Fibroblast of skin of left biceps (primary cell): ENCODE measurements at places on chromosomes 7 and 10.
A peak's percentile ranks its signal among the peaks of the same experiment; 100 is the strongest.

- no peak for DNase-seq
These were observed 356.3 kb downstream of the DNAJB6 start for GRCh38 chr7:157693071-157693520.

DNA sequence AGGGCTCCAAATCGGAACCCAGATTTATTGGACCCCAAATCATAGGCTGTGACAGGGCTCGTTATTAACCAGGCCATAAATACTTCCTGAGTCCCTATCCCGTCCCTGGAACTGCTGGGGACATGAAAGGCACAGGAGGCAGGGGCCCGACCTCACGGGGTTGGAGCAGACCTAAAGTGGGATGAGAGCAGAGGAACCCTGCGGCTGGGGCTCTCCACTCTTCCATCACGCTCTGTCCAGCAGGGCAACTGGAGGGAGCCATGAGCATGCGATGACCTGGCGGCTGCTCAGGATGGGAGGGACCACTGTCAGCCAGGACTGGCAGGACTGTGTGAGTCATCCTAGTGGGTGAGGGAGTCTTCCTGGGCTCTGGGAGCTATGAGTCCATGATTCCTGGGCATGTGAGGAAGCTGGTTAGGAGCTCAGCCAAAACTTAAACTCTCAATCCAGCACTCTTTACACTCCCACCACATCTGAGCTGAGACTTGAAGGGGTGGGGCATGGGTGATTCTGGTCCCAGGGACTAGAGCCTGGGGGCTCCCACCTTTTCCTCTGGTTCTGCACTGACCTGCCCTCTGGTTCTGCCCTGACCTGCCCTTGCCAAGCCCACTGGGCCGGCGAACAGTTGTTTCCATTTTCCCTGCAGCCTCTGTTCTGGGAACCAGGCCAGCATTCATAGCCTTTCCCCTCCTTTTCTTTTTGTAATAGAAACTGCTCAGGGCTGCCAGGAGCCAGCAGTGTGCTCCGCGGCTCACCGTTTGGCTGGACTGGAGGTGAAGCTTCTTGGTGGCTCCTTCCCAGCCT, 47.1 kb downstream of the SYPL1 start:
- peak; percentile 62 for DNase-seq

DNA sequence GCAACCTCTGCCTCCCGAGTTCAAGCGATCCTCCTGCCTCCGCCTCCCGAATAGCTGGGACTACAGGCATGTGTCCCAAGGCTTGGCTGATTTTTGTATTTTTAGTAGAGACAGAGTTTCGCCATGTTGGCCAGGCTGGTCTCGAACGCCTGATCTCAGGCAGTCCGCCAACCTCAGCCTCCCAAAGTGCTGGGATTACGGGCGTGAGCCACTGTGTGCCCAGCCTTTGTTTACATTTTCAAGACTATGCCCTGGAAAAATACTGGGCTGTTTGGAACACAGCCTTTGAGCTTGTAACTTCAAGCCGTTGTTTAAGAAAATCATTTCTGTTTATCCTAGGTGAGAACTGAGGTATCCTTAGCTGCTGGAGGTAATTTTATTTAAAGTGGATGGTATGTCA, 1.9 kb downstream of the ZKSCAN1 start:
- no peak for DNase-seq

GRCh38 chr10:117240621-117241529, at the start of gene SLC18A2:
SLC18A2 (plus strand) TSS chr10:117241114; CDS start chr10:117241694, 580 bp downstream.
- no peak for DNase-seq

GRCh38 chr7:151868396-151869108, 8.4 kb downstream of the PRKAG2 start:
- DNase-seq, result no peak

GRCh38 chr7:114917211-114917839, 4.6 kb upstream of the MDFIC start:
- no peak for DNase-seq

GRCh38 chr10:127959428-127959827, 52.5 kb downstream of the PTPRE start:
- DNase-seq, result no peak

DNA sequence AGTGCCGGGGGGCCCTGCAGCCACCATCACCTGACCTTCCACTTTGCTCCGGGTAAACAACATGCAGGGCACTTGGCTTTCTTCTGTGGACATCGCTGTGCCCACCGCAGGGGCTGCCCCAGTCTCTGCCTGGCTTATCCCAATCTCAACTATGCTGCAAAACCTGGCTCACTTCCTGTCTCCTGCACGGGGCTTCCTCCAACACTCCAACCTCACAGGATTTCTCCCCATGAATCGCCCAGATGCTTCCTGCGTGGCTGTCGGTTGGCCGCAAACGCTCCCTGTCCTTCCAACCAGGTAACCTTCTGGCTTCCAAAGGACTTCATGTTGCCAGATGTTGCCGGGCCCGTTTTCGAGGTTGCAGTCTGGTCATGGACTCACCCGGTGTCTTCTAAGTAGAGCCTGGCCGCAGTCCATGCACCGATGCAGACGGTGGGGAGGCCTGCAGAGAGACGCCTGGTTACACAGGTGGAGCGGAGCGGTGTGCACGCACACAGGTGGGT, 109.0 kb downstream of the VIPR2 start:
- DNase-seq, result no peak

DNA sequence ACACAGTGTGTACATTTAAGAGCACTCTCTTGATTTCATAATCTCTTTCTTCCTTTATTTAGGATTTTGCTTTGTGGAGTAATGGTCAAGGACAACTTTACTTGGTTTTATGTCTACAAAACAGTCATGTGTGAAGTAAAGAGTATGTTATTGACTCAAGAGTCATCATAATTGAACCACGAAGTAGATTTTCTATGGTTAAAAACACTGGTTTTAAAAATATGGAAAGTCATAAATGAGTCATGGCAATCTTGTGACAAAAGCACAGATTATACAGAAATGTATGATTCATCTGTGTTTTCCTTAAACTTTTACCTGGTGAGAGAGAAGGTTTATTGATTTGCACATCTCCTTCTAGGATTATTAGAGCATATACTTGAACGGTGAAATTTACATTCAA, 969.7 kb downstream of the GATA3 start:
- DNase-seq, result no peak

DNA sequence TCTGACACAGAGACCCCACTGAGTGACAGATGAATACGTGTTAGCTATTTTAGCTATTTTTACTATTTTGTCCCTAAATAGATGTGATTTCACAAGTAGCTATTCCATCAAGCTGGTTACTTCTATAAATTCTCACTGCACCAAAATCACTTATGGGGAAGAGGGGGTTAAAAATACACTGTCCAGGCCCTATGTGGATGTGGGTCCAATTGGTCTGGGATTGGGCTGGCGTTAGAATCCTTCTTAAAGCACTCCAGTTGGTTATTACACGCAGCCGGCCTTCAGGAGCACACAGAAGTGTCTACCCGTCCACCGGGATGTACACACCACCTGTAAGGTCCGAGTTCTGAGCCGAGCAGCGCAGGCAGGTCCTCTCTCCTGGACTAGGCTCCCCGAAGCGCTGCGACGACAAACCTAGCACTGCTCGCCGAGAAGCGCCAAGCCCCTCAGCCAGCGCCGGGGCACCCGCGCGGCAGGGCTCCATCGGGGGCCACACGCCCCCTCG, 222.3 kb upstream of the MKLN1 start:
- DNase-seq, result no peak

DNA sequence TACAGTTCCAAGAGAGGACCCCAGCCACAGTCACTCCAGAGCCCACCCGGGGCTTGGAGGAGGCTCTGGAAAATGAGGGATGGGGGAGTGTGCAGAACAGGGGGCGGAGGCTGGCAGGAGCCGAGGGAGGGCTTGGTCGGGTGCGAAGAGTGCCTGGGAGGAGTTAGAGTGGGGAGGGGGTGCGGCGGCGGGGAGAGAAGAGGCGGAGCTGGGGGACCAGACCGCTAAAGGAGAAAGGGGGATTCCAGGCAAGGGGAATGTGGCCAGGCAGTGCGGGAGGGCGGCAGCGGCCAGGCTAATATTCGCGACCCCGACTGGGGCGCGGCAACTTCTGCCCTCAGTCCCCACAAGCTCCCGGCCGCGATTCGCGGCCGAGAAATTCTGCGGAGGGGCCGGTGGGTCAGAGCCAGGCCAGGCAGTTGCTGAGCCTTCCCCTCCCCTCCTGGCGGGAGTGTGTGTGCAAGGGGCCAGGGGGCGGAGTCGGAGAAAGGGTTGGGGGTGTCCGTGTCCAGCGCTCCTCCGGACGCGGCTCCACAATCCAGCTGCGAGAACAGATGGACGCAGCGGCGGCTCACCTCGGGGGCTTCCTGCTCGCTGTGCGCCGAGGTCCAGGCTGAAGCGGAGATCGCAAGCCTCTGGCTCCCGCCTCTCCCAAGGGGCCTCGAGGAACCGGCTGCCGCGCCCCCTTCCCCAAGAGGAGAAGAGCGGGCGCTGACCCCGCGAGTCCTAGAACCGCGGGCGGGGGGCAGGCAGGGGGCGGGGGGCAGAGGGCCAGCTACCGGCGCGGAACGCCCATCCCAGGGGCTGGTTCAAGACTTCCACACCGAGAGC, 612 bp upstream of the SLC18A3 start:
- DNase-seq, result no peak

GRCh38 chr7:138030679-138031351, 28.9 kb upstream of the CREB3L2 start:
- no peak for DNase-seq

GRCh38 chr7:135713836-135714470, 14.0 kb downstream of the SLC13A4 start:
- DNase-seq, result no peak

DNA sequence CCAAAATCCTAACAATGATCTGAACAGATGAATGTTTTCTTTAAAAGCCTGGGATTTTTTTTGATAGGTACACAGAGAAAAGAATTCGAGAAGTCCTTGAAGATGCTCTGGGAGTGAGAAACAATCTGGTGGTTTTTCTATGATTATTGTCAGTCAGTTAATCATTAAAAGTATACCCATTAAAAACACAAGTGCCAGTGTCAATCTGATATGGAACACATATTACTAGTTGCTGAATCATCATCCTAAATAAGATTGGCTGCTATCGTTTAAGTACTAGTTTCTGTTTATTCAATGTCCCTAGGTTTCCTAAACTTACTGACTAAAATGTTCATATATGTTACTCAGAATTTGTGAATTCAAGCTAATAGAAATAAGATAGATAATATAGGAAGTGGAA, 16.1 kb downstream of the COL28A1 start:
- no peak for DNase-seq

GRCh38 chr7:137306748-137307147, 36.8 kb downstream of the PTN start:
- no peak for DNase-seq

DNA sequence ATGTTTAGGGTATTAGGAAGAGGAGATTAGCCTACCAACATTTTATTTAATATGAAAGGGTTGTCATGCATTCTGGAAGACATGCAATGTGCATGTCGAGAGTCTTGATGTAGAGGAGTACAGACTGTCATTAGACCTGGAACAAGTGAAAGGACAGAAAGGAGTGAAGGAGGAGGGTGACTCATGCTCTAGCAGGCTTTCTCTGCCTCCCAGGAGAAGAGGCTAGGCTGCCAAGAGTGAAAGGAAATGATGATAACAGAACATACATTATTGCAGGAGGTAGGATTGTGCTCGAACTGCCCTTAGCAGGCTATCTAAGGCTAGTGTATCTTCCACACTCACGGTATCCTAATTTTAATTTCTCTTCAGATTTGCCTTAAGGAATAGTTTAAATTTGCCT, 228.8 kb downstream of the EXOC4 start:
- DNase-seq, result peak; percentile 35

- no peak for DNase-seq
These were observed 20.5 kb downstream of the CHCHD3 start for GRCh38 chr7:133061357-133061756.

DNA sequence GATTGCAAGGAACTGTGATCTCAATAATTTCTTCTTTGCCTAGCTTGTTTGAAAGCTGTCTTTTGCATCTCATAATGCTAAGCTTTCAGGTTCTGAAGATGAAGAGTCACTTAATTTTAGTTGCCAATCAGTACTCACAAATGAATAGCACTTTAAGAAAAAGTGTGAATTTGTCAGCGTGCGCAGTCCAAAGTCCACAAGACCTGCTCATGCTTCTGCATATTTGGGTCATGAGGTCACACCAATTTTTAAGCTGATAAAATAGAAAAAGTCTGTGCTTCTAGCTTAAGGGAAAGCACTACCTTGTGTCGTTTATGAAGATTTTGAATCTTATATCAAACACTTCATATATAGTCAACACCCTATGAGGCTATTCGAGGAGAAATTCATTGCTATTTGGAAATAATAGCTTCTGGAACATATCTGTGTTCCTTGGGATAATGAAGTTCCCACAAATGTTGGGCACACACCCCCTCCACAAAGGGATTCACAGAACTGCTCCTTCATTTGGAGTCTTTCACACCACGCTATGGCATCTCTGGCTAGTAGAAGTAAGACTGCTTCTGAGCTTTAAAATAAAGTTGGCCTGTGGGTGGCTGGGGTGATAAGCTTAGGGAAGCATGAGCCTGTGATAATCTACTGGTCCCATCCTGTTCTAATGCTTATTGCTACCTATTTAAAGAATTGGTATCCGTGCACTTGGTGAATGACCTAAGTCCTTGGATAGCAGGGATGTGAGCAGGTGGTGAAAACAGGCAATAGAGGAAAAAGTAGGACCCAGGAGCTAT, 33.3 kb downstream of the A1CF start:
- no peak for DNase-seq

DNA sequence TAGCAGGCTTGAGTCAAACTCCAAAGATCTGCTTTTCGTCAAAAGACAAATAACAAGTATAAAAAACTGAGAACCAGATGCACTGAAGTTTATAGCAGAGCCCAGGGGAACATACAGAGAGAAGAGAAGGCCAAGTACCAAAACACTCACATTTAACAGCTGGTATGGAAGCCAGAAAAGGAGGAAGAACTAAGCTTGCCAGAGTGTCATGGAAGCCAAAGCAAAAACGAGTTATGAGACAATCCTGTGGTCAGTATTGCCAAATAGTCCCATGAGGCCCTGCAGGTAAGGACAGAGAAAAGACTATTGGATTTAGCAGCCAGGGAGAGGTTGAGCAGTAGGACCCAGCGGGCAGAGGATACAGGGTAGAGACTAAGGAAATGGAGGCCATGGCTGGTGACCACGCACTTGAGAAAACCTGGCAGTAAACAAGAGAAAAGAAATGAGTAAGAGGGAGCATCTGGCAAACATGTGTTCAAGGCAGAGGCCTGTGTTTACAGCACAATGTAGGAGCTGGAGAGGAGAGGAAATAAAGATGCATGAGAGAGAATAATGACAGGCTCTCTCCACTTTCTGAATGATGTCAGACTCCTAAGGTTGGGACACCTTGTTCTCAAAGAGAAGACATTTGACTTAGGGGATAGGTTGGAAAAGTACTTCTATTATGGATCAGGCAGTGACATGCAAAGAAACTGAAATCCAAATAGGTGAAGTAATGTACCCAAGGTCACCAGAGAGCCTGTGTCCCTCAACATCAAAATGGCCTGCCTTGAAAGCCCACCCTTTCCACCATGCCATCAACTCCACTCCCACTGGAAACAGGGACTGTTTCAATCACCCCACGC, 9.1 kb downstream of the CREB3L2 start:
- peak; percentile 92 for DNase-seq

DNA sequence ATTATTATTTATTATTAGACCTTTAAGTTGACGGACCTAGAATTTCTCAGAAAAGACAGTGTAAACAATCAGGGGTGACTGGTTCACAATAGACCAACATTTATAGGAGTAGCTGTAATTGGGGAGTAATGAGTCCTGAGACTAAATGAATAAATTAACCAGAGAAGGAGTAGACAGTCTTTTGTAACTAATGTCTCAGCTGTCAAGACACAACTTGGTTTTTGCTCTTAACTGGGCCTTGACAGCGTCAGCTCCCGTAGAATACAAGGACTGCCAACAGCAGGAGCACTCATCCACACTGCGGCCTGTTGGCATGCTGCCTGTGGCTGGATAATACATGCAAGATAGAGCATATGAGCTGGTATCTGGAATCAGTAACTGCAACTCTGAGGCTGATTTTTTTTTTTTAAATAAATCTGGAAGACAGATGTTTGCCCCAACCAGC, 123.9 kb downstream of the CACNA2D1 start:
- DNase-seq, result peak; percentile 72
